Neural progenitor cell (in vitro differentiated cells): ENCODE measurements at places on chromosomes 16 and 17. TPM values are rescaled to one million over a fixed set of nuclear protein-coding genes. Genes with fewer than 3 reads are reported as not detected.

DNA sequence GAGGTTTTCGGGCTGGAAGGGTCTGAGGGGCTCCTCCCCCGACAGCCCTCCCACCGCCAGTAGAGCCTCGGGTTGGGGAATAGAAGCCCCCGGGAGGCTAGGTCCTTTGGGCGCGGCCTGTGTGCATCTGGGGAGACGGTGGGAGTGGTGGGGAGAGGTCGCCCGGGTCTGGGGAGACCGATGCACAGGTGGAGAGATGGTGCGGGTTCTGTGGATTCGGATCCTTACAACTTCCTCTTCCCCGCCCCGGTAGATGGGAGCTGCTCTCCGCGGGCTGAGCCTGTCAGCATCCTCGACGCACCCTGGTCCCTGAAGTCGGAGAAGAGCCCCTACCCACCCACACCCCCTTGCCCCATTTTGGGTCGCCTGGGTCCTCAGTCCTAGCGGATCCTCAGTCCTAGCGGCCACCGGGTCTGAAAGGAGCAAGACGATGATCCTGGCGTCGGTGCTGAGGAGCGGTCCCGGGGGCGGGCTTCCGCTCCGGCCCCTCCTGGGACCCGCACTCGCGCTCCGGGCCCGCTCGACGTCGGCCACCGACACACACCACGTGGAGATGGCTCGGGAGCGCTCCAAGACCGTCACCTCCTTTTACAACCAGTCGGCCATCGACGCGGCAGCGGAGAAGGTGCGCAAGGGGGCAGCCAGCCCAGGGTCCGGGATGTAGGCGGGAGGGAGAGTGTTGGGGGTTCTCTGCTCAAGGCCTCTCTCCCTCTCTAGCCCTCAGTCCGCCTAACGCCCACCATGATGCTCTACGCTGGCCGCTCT is 790 bp downstream of the BCKDK start:
- H3K36me3 ChIP-seq, result no peaks in the 10 kb centered on the region
- H3K4me1 ChIP-seq, result peaks cover 5% of the 10 kb centered on the region
- no peak for DNase-seq
- H3K27me3 ChIP-seq, result no peaks in the 10 kb centered on the region
- peak overlapping the region; percentile 99 for H3K4me3 ChIP-seq
- no peak overlapping the region for H3K27ac ChIP-seq

GRCh38 chr17:32936894-32937500 is 9.0 kb downstream of the TMEM98 start:
- peak overlapping the region; percentile 46 for H3K27ac ChIP-seq
- peak; percentile 94 for DNase-seq
- peaks cover 6% of the 10 kb centered on the region for H3K36me3 ChIP-seq
- H3K4me1 ChIP-seq, result peaks cover 10% of the 10 kb centered on the region
- no peaks in the 10 kb centered on the region for H3K27me3 ChIP-seq

DNA sequence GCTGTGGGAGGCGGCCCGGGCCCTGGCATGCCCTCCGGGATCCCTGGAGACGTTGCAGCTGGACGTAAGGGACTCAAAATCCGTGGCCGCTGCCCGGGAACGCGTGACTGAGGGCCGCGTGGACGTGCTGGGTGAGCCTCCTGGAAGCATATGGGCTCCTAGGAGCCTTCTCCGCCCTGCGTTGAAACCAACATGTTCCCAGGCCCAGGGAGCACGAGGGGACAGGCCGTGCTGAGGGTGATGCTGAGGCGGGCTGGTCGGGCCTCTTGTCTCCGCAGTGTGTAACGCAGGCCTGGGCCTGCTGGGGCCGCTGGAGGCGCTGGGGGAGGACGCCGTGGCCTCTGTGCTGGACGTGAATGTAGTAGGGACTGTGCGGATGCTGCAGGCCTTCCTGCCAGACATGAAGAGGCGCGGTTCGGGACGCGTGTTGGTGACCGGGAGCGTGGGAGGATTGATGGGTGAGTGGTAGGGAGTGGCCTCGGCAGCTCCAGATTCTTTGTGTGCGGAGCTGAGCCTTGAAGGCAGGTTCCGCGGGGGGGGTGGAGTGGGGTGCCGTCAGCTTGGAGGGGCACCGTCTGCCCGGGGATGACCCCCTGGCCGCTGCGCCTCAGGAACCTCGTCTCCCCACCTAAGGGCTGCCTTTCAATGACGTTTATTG is 567 bp downstream of the HSD17B1 start:
- H3K4me1 ChIP-seq, result peaks cover 22% of the 10 kb centered on the region
- no peaks in the 10 kb centered on the region for H3K36me3 ChIP-seq
- H3K27ac ChIP-seq, result no peak overlapping the region
- H3K4me3 ChIP-seq, result peak overlapping the region; percentile 86

GRCh38 chr16:7443648-7444365 is 111.2 kb downstream of the RBFOX1 start:
- no peak for DNase-seq
- no peak overlapping the region for H3K27ac ChIP-seq
- peaks cover 8% of the 10 kb centered on the region for H3K4me1 ChIP-seq
- H3K27me3 ChIP-seq, result no peaks in the 10 kb centered on the region
- H3K36me3 ChIP-seq, result no peaks in the 10 kb centered on the region
- H3K4me3 ChIP-seq, result no peak overlapping the region

DNA sequence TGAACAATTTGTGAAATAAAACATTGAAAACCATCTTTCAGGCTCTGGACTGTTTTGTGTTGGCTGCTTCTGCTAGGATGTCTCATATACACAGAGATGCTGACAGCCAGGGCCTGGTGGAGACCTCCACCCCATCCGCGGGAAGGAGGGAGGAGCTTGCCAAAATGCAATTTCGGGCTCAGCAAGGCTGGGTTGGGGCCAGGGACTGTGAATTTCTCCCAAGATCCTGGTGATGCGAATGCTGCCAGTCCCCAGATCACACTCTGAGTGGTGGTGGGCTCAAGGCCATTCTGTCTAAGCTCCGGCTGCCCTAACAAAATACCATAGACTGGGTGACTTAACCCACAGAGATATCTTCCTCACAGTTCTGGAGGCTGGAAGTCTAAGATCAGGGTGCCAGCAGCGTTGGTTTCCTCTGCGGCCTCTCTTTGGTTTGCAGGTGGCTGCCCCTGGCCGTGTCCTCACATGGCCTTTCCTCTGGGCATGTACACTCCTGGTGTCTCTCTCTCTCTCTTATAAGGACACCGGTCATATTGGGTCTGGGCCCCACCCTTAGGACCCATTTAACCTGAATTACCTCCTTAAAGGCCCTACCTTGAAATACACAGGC is 89.8 kb downstream of the CRISPLD2 start:
- no peaks in the 10 kb centered on the region for H3K36me3 ChIP-seq
- H3K4me3 ChIP-seq, result no peak overlapping the region
- no peaks in the 10 kb centered on the region for H3K4me1 ChIP-seq
- H3K27ac ChIP-seq, result no peak overlapping the region

GRCh38 chr16:52366983-52367382 is 180.0 kb downstream of the TOX3 start:
- H3K36me3 ChIP-seq, result no peaks in the 10 kb centered on the region
- H3K4me3 ChIP-seq, result no peak overlapping the region
- H3K4me1 ChIP-seq, result peaks cover under 1% of the 10 kb centered on the region
- no peak for DNase-seq
- no peak overlapping the region for H3K27ac ChIP-seq
- no peaks in the 10 kb centered on the region for H3K27me3 ChIP-seq

DNA sequence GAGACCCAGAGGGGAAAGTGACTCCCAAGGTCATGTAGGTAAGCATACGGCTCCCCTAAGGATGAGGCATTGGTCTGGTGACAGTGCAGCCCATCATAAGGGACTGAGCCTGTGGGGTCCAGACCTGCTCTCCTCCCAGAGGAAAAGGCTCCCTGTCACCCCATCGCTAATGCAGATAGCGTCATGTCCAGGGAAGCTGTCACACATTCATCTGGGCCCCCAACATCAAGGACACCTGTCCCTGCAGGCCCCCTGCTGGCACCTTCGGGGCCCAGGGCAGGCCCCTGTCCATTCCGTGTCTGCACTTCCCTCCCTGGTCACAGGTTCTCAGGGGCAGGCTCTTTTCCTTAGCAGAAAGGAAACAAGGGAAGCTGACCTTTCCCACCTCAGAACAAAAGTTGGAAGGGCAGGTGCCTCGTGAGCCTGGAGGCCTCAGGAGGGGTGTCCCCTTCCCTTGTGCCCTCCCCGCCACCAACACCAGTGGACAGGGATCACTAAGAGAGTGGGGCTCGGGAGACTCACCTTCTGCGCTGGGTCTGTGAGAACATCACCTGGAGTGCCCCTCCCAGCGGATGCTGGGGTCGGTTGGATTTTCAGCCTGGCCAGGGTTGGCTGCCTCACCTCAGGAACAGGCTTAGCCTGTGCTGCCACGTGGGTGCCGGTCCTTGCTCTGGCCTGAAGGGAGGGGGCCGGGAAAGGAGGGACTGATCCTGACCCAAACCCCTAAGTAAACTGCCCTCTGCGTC is 17.3 kb upstream of the LASP1NB start:
- no peaks in the 10 kb centered on the region for H3K36me3 ChIP-seq
- no peaks in the 10 kb centered on the region for H3K27me3 ChIP-seq
- no peak overlapping the region for H3K4me3 ChIP-seq
- DNase-seq, result no peak
- H3K27ac ChIP-seq, result no peak overlapping the region

GRCh38 chr17:48427598-48427997 is 2.4 kb downstream of the SKAP1 start:
- no peak for DNase-seq
- peaks cover 3% of the 10 kb centered on the region for H3K4me1 ChIP-seq
- H3K27me3 ChIP-seq, result peaks cover 67% of the 10 kb centered on the region

- H3K27me3 ChIP-seq, result no peaks in the 10 kb centered on the region
- H3K4me3 ChIP-seq, result peak overlapping the region; percentile 58
- H3K4me1 ChIP-seq, result peaks cover 47% of the 10 kb centered on the region
- DNase-seq, result peak; percentile 18
These were observed 6.2 kb downstream of the MPP2 start for GRCh38 chr17:43900858-43901754.

GRCh38 chr17:1724351-1724868 is at the start of gene WDR81:
TSS of gene WDR81 (plus strand) at chr17:1724704. CDS start at chr17:1724960, 256 bp downstream.
- no peaks in the 10 kb centered on the region for H3K36me3 ChIP-seq
- H3K4me1 ChIP-seq, result no peaks in the 10 kb centered on the region
- H3K27me3 ChIP-seq, result no peaks in the 10 kb centered on the region
- no peak within 1 kb of the TSS for H3K27ac ChIP-seq
- peak; percentile 95 for DNase-seq
- peak within 1 kb of the TSS; percentile 57 for H3K4me3 ChIP-seq

- H3K4me1 ChIP-seq, result no peaks in the 10 kb centered on the region
- H3K27ac ChIP-seq, result no peak overlapping the region
- no peaks in the 10 kb centered on the region for H3K36me3 ChIP-seq
- H3K27me3 ChIP-seq, result peaks cover 9% of the 10 kb centered on the region
- no peak for DNase-seq
These were observed 5.8 kb downstream of the TRIM25 start for GRCh38 chr17:56908001-56908542.

- no peaks in the 10 kb centered on the region for H3K36me3 ChIP-seq
- H3K27me3 ChIP-seq, result no peaks in the 10 kb centered on the region
- DNase-seq, result no peak
- no peak overlapping the region for H3K4me3 ChIP-seq
- H3K4me1 ChIP-seq, result peaks cover 14% of the 10 kb centered on the region
These were observed 52.3 kb upstream of the LGALS9 start for GRCh38 chr17:27578718-27579085.

DNA sequence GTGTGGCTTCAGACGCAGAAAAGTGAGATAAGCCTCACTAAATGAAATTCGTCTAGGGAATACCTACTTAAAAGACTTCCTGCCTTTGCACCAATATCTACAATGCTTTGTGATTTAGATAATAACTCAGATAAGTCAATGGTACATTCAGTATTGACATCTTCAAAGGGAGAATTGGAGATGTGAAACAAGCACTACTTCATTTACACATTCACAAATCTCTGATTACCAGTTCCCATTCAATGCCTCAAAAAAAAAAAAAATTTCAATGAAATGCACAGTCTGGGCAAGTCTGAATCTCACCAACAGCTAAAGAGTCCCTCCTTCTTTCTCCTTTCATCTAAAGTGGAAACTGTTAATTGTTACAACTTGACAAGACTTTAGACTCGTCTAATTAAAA is 3.7 kb downstream of the PHF12 start:
- no peaks in the 10 kb centered on the region for H3K36me3 ChIP-seq
- H3K27ac ChIP-seq, result peak overlapping the region; percentile 86
- H3K4me3 ChIP-seq, result peak overlapping the region; percentile 80
- H3K27me3 ChIP-seq, result no peaks in the 10 kb centered on the region
- DNase-seq, result no peak

- no peak overlapping the region for H3K27ac ChIP-seq
- H3K27me3 ChIP-seq, result no peaks in the 10 kb centered on the region
- peaks cover 8% of the 10 kb centered on the region for H3K4me1 ChIP-seq
- DNase-seq, result no peak
- H3K4me3 ChIP-seq, result no peak overlapping the region
- H3K36me3 ChIP-seq, result no peaks in the 10 kb centered on the region
These were observed 154.0 kb upstream of the SDK2 start for GRCh38 chr17:73798111-73798748.

DNA sequence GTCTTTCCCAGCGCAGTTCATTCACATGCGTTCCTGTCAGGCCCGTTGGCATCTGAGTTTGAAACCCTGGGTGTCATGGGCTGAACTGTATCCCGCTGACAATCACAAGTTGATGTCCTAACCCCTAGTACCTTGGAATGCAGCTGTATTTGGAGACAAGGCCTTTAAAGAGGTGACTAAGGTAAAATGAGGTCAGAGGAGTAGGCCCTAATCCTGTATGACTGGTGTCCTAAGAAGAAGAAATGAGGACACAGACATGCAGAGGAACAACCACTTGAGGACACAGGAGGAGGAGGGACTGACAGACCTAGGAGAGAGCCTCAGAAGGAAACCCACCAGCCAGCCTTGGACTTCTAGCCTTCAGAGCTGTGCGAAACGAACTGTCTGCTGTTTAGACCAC is 33.1 kb downstream of the TRPV2 start:
- H3K4me3 ChIP-seq, result no peak overlapping the region
- no peak for DNase-seq
- H3K4me1 ChIP-seq, result no peaks in the 10 kb centered on the region
- no peaks in the 10 kb centered on the region for H3K36me3 ChIP-seq
- H3K27ac ChIP-seq, result no peak overlapping the region
- H3K27me3 ChIP-seq, result no peaks in the 10 kb centered on the region

PPM1E gene
- total RNA-seq, result 13.2 and 18.8 TPM in 2 replicates

SULT1A3 gene
- total RNA-seq, result 6.2 and 8.5 TPM in 2 replicates
